NCI-H226 (cell line): ENCODE measurements at places on chromosomes 1 and 21.

DNA sequence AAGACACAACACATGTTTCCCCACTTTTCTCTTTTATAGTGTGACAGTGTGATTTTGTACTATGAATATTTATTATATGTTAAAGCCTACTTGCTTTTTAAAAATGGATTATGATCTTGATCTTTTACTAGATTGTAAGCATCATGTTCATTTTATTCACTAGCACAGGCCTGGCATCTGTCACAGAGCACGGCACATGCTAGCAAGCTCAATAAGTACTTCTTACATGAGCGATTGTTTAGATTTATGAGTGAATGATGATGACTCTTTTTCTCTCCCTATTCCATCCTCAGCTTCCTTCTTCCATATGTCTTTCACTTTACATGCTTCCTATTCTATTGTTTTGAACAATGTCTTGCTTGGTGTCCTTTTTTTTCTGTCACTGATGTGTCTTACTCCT is 1454.1 kb downstream of the MRPL39 start:
- DNase-seq: no peak

DNA sequence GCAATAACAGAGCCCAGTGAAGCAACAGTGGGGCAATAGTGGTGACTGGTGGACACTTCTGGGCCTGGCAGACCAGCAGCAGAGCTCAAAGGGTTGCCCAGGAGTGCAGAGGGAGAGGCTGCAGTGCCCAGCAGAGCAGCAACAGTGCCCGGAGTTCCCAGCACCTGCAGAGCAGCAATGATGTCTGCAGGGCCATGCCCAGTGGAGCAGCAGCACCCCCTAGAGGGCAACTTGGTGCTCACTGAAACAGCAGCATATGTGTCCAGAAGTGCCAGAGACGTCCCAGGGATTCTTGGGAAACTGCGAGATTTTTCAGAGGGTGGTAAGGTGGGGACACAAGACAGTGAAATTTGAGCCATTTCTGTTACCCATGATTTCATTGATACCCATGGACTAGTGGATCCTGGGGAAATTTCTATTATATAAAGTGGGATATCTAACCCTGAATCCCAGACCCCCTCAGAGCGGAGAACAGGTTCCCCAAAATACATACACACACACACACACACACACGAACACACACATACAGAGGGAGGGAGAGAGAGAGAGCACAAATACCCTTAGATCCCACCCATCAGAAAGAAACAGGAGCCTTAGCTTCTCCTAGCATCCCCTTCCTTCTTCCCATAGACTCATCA is 156.9 kb upstream of the GJB5 start:
- DNase-seq: peak; percentile 17

GRCh38 chr1:247390116-247390791 is 25.7 kb upstream of the NLRP3 start:
- DNase-seq: peak; percentile 59

GRCh38 chr1:173549813-173550212 is 53.1 kb downstream of the SLC9C2 start:
- no peak for DNase-seq

- DNase-seq: no peak
Observed at GRCh38 chr21:36904093-36904666, 62.3 kb downstream of the HLCS start.

DNA sequence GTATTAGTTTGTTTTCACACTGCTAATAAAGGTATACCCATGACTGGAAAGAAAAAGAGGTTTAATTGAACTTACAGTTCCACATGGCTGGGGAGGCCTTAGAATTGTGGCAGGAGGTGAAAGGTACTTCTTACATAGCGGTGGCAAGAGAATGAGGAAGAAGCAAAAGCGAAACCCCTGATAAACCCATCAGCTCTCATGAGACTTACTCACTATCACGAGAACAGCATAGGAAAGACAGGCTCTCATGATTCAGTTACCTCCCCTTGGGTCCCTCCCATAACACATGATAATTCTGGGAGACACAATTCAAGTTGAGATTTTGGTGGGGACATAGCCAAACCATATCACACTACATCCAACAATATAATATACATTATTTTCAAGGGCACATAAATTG is 145.7 kb upstream of the BARHL2 start:
- DNase-seq: no peak

DNA sequence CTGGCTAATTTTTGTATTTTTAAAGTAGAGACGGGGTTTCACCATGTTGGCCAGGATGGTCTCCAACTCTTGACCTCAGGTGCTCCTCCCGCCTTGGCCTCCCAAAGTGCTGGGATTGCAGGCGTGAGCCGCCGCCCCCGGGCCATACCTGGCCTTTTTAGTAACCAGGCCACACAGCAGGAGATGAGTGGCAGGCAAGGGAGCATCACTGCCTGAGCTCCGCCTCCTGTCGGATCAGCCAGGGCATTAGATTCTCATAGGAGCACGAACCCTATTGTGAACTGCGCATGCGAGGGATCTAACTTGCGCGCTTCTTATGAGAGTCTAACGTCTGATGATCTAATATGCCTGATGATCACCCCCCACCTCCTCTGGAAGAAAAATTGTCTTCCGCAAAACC is 308.7 kb upstream of the PRMT6 start:
- DNase-seq: no peak

DNA sequence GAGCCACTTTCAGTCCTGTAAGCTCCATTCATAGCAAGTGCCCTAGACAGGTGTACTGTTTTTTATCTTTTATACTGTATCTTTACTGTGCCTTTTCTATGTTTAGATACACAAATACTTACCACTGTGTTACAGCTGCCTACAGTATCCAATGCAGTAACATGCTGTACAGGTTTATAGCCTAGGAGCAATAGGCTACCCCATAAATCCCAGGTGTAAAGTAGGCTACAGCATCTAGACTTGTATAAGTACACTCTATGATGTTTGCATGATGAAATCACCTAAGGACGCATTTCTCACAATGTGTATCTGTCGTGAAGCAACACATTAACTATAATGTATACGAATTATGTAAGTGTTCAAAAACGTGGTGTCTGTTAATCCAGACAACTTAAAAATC is 10.7 kb downstream of the HLCS start:
- no peak for DNase-seq

GRCh38 chr1:111358964-111359363 is 68.3 kb downstream of the CHIA start:
- no peak for DNase-seq

- DNase-seq: no peak
Observed at GRCh38 chr1:19371226-19372135, 59.4 kb downstream of the SLC66A1 start.

DNA sequence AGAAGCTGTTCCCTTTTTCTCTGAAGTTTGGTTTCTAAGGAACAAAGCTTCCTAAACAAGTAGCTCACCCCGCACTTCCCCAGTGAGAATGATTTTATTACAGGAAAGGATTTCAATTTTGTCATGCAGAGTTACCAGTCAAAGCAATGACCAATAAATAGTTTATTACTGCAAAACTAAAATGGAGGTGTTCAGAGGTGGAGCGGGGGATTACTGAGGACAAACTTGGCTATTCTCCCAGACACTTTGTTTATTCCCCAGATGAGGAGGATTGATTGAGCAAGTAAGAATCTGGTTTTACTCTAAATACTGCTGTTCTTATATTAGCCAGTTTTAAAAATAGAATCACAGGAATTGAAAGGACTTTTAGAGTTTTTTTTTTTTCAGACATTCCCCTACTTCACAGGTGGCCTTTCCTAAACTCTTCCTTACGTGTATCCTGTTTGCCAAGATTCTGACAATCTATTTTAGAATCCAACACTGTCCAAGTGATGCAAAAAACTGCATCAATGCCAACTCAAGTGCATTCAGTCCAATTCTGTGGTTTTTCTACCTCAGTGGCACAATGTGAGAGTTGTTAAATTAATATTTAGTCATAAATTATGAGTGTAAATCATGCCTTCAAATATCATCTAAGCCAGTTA is 136.1 kb downstream of the TNFSF18 start:
- no peak for DNase-seq

GRCh38 chr21:25391777-25392176 is 215.5 kb downstream of the MRPL39 start:
- no peak for DNase-seq

DNA sequence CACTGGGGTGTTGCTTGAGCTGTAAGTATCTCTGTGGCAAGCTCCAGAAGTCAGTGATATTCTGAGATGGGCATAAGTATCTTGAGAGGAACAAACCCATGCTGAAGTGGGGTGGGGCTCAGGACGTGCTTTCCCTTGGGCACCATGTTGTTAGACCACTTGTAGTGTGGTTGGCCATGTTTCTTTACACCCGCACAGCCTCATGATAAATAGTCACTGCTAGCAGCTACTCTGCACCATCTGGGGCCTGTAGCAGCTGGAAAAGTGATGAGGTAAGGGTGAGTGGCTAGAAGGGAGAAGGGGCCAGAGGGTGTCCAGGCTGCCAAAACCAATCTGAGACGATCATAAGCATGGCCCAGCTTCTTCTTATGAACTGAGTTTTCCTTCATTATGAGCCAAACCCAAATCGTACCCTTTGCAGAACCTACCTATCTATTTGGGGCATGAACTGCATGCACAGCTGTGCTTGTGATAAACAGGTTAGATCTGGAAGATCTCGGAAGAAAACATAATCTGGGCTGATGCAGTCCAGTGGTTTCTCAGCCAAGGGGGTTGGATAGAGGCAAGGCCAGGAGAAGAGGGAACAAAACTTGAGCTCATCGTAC is 91.9 kb upstream of the IRF2BP2 start:
- no peak for DNase-seq

- no peak for DNase-seq
Observed at GRCh38 chr1:229842302-229843255, 216.5 kb downstream of the URB2 start.

DNA sequence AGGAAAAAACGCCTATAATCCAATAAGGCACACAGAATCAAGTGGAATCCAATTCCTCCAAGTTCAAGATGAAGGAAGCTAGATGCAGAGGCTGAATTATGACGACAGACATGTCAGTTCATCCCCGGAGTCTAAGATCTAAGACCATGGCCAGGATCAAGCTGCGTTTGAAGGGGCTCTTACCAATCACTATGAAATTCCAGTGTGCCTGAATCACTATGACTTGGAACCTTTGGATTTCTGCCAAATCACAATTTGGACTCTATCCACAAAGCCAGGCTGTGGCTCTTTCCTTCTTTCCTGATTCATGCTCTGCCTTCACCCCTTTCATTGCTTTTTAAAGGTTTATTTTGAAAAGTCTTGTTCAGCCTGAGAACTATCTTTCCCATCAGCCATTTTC is 17.1 kb downstream of the OLIG2 start:
- DNase-seq: peak; percentile 85

- DNase-seq: no peak
Observed at GRCh38 chr1:66291531-66291864, 242.5 kb upstream of the SGIP1 start.

GRCh38 chr1:44810101-44810761 is 1.9 kb downstream of the BTBD19 start:
- peak; percentile 75 for DNase-seq

GRCh38 chr1:230157420-230158390 is 90.7 kb downstream of the GALNT2 start:
- DNase-seq: no peak

DNA sequence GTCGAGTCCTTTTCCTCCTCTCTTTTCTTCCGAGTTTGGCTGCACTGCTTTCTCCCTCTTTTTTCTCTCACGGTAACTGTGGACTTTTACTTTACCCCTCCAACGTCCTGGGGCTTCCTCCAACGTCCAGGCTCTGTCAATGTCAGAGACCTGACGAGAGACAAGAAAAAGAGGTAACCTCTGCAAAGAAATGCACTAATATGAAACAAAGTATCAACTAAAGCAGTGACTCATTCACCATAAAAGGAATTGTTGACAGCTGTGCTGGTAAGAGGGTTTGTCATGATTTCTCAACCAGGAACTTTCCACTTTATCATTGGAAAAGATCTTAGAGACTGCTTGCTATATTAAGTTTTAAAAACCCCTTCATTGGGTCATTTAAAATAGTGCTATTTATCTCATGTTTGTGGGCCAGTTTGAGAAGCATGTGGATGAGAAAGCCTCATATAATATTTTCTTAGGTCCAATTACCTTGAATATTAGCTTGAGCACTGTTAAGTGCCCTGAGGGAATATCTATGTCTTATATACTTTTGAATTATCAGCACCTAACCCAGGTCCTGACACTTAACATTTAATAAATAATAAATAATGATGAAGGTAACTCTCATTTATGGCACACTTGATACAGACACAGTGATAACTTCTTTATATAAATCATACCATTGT is at the start of gene GBP2:
GBP2 (minus strand) TSS at position 202 of the 668 bp plus-strand sequence. CDS start 4,148 bp downstream, outside the sequence.
- DNase-seq: peak; percentile 64

DNA sequence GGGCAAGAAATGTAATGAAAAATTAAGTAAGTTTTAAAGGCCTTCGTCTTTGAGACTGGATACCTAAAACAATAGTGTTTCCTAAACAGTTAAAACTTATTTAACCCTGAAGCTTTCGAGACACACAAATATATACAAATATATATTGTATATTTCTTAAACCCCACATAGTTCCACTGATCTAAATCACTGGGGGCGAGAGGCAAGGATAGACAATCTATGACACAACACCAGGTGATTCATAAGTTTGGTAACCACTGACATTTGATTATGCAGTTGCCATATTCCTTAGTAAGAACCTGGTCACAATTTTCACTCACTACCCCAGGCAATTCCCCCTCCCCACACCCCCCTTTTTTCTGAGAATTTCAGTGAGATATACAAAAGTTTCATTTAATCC is 55.3 kb upstream of the BOLA1 start:
- DNase-seq: peak; percentile 24

- no peak for DNase-seq
Observed at GRCh38 chr1:175182201-175182746, 10.3 kb downstream of the KIAA0040 start.

DNA sequence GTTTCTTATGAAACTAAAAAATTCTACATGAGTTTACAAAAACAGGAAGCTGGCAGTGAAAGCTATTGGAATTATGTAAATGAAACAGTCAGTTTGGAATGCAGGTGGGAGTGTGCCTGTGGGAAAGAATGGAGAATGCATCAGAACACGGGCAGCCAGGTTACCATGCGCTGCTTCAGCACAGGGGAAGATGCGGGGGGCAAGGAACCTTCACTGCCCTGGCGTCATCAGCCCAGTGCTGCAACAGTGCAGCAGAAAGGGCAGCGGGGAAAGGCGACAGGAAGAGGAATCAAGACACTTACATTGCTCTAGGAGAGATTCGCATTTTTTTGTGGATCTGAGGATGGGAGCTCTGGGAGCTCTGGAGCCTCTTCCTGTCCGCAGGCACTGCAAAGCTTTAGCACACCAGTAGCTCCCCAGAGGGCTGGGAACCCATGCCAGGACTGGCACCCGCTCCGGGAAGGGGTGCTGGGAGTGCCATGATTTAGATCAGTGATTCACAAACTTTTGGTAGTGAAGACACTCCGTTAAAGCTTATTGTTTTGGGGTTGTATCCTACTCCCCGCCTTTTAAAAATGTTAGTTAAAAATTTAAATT is 64.1 kb upstream of the WDR26 start:
- peak; percentile 86 for DNase-seq

GRCh38 chr1:225449774-225450173 is 21.9 kb upstream of the LBR start:
- DNase-seq: no peak

GRCh38 chr21:38979271-38980121 is 173.8 kb downstream of the ETS2 start:
- DNase-seq: peak; percentile 45
